ENCODE measurements at places on chromosomes 4 and X.
A peak's percentile ranks its signal among the peaks of the same experiment; 100 is the strongest.

- no peak for DNase-seq
Measured at GRCh38 chrX:142637206-142637605, 388.5 kb upstream of the SPANXN4 start.

GRCh38 chrX:903116-903515 is 272.5 kb downstream of the SHOX start:
- DNase-seq: no peak

DNA sequence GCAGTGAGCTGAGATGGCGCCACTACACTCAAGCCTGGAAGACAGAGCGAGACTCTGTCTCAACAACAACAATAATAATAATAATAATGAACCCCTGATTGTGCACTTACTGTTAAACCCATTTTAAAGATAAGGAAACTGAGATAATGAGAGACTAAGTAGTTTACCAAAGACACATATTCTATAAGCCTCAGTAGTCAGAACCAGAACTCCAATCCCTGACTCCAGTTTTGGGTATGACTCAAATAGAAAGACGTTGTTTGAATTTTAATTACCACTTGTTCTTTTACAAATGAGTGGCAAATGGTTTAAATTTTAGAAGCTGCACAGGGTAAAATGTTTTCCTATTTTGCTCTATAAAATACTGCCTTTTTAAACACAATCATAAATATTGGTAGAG is 37.4 kb downstream of the ACSL4 start:
- DNase-seq: no peak

GRCh38 chr4:81870275-81870674 is 398.6 kb upstream of the RASGEF1B start:
- no peak for DNase-seq

GRCh38 chrX:84737471-84737871 is 235.2 kb upstream of the HDX start:
- DNase-seq: no peak

DNA sequence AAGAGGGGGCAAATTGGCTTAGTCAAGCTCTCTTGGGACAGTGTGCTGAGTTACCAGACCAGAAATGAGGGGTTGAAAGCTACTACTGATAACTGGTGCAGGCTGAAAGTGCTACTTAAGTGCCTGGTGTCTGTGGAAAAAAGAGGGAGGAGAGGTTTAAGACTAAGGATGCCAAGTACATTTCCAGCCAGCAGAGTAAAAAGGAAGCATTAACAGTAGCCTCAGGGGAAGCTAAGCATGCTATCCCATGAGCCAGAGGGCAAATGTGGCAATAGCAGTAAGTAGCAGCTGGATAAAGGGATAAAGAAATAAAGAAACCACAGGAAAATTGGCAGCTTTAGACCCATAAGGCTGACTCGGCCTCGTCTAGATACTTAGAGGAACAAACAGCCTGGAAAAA is 196.3 kb upstream of the MAB21L2 start:
- DNase-seq: peak; percentile 82

DNA sequence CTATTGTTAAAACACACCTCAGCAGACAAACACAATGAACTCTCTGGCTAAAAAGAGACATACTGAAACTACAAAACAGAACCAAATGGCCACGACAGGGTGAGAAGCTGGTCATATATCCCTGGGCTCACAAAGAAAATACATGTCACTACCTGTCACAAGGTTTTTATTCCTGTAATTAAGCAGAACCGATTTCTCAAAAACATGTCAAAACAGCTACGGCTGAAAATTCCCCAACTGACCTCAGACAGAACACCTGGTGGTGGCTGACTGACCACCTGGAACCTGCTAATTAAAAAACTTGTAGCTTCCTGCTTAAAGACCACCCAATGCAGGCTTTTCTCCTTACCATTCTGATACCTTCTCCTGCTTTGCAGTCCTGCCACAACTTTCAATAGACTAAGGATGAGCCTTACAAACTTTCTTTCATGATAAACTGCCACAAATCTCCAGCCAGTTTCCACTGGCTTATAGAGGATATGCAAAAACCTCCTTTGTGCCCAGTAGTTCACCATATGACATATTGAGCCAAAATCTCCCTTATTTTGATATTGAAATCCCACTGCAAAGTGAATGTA is 571.9 kb downstream of the SPOCK3 start:
- no peak for DNase-seq

DNA sequence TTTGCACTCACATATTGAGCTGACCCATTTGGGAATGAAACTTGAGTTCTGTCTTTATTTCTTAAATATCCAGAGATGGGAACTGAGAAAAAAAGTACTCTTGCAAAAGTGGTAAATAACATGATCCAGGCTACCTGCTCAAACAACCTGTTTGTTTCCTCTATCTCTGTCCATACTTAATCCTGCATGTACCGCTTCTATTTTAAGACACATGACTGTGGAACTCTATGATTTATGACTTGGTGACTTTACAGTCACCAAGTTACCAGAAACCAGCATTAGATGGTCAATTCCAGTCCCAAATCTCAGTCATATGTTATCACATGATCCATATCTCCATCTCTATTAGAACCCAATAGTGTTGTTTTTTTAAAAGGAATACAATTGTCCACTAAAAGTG is 606.7 kb downstream of the EPHA5 start:
- no peak for DNase-seq

DNA sequence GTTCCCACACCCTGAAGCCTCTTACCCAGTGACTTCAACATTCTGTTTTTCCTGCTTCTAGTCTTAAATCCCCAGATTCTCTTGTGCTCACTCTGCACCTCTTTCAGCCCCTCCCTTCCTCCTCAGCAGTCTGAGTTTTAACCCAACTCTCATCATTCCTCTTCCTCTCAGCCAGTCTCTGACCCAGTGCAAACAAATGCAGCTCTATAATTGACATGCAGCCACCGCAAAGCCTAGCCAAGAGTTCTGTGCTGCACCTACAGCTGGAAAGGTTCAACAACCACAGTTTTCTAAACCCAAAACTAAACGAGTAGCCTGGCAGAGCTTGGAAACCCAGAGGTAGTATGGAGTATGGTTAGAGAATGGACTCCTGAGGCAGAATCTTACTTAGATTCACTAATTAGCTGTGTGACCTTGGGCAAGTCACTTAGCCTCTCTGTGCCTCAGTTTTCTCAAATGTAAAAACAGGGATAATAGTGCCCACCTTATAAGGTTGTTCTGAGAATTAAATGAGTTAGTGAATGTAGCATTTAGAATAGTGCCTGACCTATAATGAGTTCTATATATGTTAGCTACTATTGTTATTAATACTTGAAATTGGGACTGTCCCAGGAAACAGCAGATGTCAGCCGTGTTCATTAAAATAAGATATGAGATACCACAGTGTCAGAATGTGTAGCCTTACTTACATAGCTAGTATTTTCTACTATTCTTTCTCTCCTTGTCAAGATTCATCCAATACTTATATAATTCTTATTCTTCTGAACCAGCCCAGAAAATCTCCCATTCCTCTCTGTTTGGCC is 3.5 kb downstream of the TMEM154 start:
- DNase-seq: no peak

- DNase-seq: no peak
Measured at GRCh38 chrX:7117587-7117986, 29.9 kb upstream of the STS start.

- no peak for DNase-seq
Measured at GRCh38 chrX:122945328-122945727, 238.8 kb upstream of the GRIA3 start.

GRCh38 chrX:140580478-140580877 is 75.6 kb upstream of the SOX3 start:
- DNase-seq: no peak

DNA sequence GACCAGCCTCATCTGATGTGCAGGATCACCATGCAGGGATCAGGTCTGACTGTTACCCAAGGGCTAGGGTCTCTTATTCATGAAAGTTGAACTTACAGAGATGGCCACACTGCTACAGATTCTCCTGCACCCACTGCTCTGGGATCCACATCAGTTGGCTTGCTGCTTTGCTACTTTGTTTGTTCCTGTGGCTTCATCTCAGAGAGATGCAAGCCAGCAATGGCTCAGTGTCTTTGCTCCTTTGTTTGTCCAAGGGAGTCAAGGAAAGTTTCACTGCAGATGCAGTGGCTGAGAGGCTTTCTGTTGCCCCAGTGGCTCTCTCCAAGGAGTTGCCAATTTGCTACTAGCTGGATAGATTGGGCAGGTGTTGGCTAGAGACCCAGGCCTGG is 70.3 kb upstream of the UGT2B7 start:
- no peak for DNase-seq

- DNase-seq: no peak
Measured at GRCh38 chrX:39915081-39915480, 182.7 kb downstream of the BCOR start.

GRCh38 chr4:44146516-44146915 is 302.1 kb downstream of the KCTD8 start:
- DNase-seq: no peak

GRCh38 chrX:57822818-57823217 is 87.4 kb downstream of the ZXDA start:
- no peak for DNase-seq

DNA sequence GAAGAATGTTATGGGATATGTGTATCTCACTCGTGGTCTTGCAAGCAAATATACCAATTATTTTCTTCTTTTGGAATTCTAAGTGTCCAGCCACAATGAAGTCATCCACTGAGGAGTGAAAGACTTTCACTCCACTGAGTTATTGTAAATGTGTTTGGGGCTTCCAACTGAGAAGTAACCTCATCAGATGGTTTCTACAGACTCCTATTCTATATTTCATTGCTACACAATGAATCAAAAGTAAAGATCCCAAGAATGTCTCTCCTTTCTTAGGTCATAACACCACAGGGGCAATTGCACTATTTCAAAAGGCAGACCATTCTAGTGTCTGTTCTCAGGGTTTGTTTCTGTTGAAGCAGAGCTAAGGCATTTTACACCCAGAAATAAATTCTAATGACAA is 12.3 kb upstream of the VCX2 start:
- no peak for DNase-seq

DNA sequence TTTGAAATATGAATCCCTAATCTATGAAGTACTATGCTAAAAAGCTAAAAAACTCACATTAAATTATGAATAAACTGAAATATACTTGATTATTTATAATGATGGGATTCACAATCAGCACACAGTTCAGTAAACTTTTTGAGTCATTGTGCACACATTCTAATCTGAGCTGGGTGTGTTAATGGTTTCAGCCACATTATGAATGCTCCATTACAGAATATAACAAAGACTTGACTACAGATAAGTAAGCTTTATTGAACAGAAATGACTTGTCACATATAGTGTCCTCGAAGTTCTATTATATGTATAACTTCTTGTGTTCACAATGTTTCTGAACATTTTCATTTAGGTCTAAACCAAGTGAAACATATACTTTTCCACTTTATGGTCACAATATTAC is 1649.9 kb upstream of the IGFBP7 start:
- no peak for DNase-seq

- no peak for DNase-seq
Measured at GRCh38 chrX:133542476-133542875, 127.2 kb upstream of the GPC4 start.

- DNase-seq: peak; percentile 42
Measured at GRCh38 chr4:91280551-91281290, 1023.0 kb upstream of the GRID2 start.

- no peak for DNase-seq
Measured at GRCh38 chr4:5928274-5928673, 35.4 kb upstream of the CRMP1 start.

GRCh38 chrX:19704132-19704531 is 183.3 kb downstream of the SH3KBP1 start:
- no peak for DNase-seq

DNA sequence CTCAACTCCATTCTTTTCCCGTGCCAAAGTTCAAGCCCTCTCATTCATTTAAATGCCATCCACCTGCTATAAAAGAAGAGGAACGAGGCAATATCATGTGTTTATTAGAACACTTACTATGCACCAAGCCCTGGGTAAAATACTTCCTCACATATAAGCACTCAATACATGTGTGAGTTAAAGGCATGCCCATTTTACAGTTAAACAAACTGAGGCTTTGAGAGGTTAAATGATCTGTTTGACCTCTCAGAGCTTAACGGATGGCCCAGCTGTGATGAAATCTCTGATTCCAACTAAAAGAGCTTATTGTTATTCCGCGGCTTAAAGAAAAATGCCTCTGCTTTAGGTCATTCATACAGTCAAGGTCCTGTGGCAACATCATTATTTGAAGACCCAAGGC is 124.3 kb downstream of the HS6ST2 start:
- no peak for DNase-seq

DNA sequence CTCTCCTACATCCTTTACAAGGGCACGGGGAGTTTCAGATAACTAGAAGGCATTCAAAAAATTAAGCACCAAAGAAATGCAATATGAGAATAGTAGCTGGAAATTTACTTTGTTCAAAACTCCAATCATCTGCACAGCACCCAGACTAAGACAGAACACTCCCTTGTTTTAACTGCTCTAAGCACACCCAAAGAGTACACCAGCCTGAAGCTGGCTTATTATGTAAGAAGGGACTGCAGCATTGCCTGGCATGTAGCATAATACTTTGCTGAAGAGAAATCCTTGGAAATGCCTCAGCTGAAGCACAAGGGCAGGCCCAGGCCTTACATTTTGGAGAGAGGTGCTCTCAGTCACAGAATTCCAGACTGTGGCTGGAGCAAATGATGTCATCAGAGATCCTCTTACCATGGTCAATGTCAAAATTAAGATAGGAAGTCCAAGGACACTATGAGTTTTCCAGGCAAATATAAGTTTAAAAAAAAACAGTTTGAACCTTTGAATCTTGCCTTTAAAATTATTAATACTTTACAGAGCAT is 14.8 kb downstream of the ARHGEF6 start:
- no peak for DNase-seq

GRCh38 chr4:81307991-81308390 is 93.0 kb upstream of the PRKG2 start:
- no peak for DNase-seq

DNA sequence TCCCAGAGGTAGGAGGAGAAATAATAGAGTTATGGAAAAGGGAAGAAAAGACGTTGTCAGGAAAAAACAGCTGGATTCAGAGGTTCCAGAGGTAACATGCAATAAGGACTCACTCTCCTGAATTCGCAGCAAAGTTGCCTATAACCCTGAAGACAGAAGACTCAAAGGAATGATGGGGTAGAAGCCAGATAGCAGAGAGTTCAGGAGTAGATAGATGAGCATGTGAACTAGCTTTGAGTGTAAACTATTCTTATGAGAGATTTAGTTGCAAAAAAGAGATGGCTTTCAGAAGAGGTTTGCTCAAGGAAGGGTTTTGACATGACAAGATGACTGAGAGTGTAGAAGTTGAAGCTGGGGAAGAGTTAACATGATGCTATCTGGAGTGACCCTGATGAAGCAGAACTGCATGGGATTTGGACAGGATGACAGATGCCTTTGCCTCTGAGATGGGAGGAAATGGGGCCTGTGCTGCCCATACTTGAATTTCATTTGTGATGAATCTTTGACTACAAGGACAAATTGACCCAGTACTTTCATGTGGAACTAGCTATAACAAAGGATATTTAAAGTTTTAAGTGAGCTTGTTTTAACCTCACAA is 73.9 kb downstream of the AMELX start:
- DNase-seq: no peak

- no peak for DNase-seq
Measured at GRCh38 chr4:39606747-39607146, 31.9 kb downstream of the SMIM14 start.

- DNase-seq: no peak
Measured at GRCh38 chr4:107740950-107741701, 21.1 kb upstream of the PAPSS1 start.

GRCh38 chr4:56231410-56231809 is 155.9 kb downstream of the AASDH start:
- no peak for DNase-seq
